ENCODE measurements at places on chromosomes 5 and 9.

DNA sequence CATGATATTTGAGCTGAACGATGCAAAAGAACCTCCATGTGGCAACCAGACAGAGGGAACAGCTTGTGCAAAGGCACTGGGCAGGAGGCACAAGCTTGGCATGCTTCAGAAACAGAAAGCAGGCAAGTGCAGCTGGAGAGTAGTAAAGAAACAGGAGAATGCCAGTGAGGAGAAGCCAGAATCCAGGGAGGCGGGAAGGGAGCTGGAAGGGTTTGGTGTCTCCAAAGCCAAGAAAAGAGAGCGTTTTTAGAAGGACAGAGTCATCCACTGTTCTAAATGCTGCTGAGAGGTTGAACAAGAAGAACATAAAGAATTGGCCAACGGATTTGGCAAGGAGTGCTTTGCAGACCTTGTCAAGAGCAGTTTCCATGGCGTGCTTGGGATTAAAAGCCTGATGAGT is 124.7 kb downstream of the TLE1 start:
- no peak for DNase-seq

GRCh38 chr9:105118636-105119035 is 125.8 kb upstream of the SLC44A1 start:
- DNase-seq, result no peak

DNA sequence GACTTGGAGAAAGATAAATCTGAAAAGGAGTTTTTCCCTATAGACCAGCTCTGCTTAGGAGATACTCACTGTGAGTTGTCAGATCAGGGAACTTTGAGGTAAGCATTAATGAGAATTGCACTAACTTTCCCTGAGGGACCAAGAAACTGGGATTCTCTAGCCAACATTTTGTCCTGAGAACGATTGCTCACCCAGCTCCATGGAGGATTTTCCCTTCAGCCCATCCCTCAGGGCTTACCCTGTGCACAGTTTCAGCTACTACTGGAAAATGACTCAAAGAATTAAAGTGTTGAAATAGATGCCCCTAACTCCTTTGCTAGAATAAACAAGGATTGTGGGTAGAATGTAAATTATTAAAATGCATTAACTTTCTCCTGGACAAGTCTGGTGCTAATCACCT is 237.2 kb upstream of the IL12B start:
- no peak for DNase-seq

DNA sequence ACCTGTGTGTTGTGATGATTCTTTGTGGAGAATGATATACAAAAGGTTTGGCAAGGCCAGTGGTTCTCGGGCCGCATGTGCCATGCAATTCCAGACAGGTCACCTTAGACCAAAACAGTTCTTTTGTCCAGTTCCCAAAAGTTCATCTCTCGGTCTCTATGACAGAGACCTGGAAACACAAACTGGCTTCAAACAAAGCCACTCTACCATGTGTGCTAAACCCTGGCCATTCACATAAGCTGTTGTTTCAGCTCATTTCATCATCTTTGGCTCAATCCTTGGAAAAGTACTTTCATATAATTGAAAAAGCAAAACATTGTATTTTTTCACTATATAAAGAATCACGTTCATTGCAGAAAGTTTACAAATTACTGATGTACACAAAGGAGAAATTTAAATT is 210.5 kb upstream of the SEMA6A start:
- DNase-seq, result no peak

DNA sequence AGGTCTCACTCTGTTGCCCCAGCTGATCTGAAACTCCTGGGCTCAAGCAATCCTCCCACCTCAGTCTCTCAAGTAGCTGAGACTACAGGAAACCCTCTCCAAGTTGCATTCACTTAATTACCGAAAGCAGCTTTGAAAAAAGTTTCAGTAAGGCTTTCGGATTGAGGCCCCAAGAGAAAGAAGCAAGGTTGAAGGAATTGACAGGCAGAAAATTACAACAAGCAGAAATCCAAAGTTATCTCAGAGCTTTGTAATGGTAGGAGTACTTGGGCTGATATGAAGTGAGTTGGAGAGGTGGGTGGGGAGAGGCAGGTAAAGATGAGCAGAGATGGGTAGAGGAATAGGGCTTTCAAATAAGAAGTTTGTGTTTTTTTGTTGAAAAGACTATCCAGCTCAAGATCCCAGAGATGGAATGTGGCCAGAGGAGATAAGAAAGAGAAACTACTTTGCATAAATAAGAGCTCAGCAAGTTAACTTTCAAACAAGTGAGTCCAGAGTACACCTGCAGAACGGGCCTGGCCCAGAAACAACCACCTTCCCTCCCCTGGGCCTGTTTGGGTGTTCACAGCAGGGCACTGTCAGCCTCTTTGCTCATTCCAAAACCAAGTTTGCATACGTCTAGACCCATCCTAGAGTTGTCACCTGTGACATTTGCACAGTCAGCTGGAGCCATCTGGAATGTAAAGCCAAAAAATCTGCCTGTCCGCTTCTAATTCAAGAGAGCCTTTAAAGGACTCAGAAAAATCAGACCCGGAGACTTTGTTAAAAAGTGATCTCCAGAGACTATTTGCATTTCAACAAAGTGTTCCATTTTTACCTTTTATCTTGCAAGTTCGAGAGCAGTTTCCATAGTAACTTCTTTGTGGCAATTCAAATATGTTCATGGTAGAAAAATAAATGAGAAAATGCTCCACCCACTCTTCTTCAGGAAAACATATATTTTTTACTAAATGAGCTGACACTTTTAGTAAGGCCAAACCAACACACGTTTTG is 2.2 kb upstream of the CLINT1 start:
- no peak for DNase-seq

GRCh38 chr5:135747824-135748223 is 86.6 kb upstream of the SLC25A48 start:
- DNase-seq, result no peak

GRCh38 chr9:5269249-5269715 is 35.2 kb downstream of the RLN2 start:
- peak; percentile 57 for DNase-seq

GRCh38 chr5:168992016-168992415 is 308.9 kb downstream of the SLIT3 start:
- DNase-seq, result no peak

- no peak for DNase-seq
Measured at GRCh38 chr5:77322406-77322805, 111.9 kb downstream of the PDE8B start.

DNA sequence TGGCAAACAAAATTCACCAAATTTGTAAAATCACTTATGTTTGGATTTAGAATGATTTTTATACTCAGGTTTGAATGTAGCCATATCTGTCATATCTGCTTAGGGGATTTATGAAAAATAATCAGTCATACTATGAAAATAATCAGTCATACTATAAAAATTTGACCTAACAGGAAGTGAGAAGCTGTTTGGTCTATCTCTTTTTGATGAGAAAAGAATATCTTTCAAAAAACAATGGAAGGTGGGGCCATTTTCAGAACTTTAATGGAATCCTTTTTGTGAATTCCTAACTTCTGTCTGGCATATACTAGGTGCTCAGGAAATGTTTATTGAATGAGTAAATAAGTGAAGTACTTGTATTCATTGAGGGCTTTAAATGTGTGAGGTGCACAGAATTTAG is 70.1 kb downstream of the CWC27 start:
- DNase-seq, result peak; percentile 14

- DNase-seq, result no peak
Measured at GRCh38 chr9:81531511-81531910, 157.8 kb downstream of the TLE1 start.

DNA sequence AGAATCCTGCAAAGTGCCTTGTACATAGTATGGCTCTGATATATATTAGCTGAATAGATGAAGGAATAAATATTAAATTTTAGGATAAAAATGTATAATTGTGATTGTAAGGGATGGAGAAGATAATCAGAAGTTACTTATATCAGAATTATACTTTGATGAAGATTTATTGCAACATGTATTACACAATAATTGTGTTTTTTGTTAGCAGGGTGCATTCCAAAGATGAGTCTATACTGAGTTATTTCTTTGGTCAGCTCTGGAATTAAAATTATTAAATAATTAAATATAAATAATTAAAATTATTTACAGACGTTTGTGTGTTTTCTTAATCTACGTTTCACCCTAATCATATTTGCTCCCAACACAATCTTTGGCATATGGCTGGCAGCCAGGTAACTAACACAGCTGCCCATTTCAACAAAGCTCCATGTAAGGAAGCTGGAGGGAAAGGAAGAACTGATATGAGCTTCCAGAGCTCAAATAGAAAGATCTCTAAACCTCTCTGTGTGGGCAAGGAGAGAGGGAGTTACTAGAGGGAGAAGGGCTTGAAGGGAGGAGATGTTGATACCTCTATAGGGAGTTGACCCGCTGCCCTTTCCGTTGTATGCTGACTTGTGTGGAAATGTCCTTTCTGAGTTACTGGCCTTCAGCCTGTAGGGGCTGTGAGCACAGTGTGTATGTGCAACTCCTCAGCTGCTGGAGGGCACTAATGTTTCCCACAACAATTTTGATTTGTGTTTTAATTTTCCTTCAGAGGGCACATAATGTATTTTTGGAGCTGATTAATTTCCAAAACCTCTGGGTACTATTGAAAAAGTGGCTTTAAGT is 403.4 kb downstream of the MAN2A1 start:
- no peak for DNase-seq

DNA sequence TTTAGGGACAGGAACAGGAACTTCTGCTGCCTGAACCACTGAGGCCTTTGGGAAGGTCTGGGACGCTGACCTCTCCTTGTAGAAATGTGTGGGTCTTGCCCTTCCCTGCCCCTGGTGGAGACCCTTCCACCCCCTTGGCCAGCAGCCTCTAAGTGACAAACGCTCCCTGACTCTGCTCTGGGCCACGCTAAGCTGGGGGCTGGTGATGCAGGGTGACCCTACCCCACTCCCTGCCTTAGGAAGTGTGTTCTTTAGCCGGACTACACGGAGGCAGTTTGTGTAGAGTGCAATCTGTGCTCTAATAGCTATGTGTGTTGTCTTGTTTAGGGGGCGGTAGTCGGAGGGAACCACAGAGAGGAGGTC is 123.0 kb downstream of the COL23A1 start:
- DNase-seq, result no peak

- DNase-seq, result no peak
Measured at GRCh38 chr9:68648971-68649370, 56.1 kb upstream of the PIP5K1B start.

GRCh38 chr9:9750719-9751118 is 862.1 kb downstream of the PTPRD start:
- no peak for DNase-seq

DNA sequence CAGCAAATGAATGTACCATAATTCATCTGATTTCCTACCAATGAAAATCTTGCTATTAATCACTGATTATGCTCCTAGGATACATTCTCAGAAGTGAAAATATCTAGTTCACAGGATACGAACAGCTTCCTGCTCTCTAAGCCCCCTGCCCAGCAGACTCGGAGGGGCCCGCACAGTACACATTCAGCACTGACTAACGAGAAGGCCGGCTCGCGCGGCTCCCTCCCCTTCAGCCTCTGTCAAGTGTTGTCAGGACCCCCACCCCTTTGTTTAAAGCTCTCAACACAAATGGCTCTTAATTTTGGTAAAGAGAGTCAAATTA is 82.0 kb downstream of the PRRT1B start:
- no peak for DNase-seq

- no peak for DNase-seq
Measured at GRCh38 chr5:141785711-141786110, 92.5 kb downstream of the PCDH1 start.

GRCh38 chr9:123660691-123661466 is 269.0 kb downstream of the DENND1A start:
- no peak for DNase-seq

DNA sequence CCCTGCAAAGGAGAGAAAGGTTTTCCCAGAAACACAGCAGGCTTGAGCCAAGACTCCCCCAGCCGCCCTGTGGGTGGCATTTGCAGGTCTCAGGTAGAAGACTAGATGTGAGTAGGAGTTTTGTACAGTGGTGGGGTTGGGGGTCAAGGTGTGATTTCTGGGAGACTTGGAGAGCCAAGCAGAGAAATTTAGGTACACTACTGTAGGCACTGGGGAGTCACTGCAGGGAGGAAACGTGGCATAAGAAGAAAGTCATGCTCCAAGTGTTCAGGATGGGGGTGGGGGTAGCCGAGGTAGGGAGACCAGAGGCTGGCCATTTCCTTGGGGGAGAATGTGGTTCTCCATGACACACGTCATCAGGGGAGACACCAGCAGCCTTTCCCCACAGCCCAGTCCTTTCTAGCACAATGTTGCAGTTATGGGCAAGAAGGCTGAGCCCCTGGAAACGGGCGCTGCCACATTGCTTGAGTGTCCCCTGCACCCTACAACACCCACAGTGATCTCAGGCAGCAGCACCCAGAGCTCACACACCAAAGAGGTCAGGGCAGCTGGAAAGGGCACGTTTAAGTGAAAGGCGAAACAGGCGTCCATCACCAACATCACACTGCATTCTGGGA is 210.5 kb downstream of the FSTL4 start:
- no peak for DNase-seq

DNA sequence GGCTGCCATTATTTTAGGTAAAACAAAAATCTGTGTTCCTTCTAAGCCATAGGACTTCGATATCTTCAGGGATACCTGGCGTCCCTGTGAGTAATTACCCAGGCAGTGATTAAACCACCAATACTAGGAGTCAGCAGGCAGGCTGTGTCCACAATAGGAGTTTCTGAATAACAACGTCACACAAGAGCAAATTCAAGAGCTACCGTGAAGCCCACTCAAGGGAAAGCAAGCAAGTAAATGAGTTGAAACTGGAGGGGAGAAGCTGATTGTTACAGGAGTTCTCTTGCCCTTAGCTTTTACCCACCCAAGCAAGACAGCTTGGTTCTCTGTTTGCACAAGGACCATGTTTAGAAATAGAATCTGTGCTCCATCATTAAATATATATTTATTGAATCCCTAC is 50.8 kb downstream of the SEMA5A start:
- DNase-seq, result no peak

- no peak for DNase-seq
Measured at GRCh38 chr9:111572950-111573604, 26.4 kb downstream of the PTGR1 start.

GRCh38 chr9:33177086-33177485 is 9.9 kb upstream of the B4GALT1 start:
- no peak for DNase-seq

DNA sequence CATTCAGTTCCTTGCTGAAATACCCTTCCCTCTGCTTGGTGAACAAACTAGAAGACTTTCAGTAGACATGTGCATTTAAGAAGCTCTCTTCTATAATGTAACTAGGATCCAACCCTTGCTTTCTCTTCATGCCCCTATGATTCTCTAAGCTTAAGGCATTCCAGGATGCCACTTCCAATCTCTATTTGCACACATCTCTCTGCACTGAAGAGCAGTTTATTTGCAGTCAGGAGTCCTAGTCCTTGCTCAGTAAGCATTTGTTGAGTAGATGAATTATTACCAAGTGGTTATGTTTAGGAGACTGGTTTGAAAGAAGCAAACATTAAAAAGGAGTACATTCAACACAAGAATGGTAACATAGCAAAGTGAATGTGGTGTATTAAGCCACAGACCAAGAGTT is 274.2 kb upstream of the KLF9 start:
- DNase-seq, result no peak

DNA sequence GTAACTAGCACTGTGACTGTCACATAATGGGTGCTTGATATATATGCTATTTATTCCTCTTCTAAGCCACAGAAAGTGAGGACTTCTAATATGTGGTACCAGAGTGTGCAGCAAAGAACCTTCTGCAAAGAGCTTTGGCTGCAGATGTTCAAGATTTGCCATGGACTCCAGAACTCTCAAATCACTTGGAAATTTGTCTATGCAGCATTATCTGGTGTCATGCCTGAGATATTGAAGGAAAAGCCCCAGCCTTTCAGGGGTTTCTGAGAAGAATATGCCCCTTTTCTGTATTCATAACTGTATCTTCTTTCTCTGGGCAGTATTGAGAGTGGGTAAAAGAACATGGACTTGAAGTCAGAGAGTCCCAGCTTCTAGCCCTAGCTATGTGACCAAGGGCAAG is 4.8 kb upstream of the G3BP1 start:
- no peak for DNase-seq

All from HS-5 (cell line).